ENCODE measurements at places on chromosomes 7 and 10. TPM values are rescaled to one million over a fixed set of nuclear protein-coding genes. Genes with fewer than 3 reads are reported as not detected.
A peak's percentile ranks its signal among the peaks of the same experiment; 100 is the strongest.

TEX36 gene
- not detected for total RNA-seq

DNA sequence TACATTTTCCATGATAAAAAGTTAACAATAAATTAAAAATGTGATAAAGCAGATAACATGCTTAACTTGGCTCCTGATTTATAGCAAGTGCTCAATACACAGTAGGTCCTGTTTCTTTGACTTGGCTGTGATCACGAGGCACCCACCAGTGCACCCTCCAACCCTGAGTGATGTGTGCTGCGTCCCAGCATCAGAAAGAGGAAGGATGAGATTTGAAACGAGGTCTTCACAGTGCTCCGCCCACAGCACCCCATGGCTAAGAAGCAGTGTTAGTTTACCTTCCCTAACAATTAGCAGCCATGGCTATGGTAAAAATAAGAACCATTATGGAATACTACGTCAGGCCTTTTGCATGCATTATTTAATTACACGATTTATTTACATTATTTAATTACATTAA, 292.0 kb upstream of the ZMIZ1 start:
- H3K4me1 ChIP-seq = peaks cover 3% of the 10 kb centered on the region
- DNase-seq = no peak
- no peaks in the 10 kb centered on the region for H3K27me3 ChIP-seq
- no peaks in the 10 kb centered on the region for H3K36me3 ChIP-seq

- peaks cover 9% of the 10 kb centered on the region for H3K27me3 ChIP-seq
- no peak overlapping the region for H3K4me3 ChIP-seq
- H3K4me1 ChIP-seq = no peaks in the 10 kb centered on the region
- DNase-seq = no peak
Measured at GRCh38 chr7:34656041-34656440, 2.0 kb upstream of the NPSR1 start.

DNA sequence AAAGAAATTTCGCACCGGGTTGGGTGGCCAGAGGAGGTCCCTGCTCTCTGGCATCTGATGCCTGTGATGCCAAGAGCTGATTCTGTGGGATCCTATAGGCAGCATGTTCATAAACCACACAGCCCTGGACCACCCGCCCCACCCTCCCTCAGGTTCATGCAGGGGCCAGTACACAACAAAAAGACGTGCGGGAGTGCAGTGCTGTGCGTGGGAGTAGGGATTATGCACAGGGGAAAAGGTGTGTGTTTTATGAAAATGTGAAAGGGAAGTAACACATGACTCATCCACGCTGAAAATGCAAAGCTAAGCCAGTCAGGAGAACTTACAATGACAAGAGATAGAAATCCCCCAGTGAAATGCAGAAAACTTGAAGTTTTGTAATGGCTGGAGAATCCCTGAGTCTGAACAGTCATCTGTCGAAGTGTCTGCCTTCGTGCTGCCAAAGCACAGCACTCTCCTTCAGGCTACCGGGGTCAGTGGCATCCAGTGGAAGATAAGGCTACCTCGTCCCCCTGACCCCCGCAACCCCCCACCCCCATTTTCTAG, 1.1 kb downstream of the KIAA1217 start:
- DNase-seq = peak; percentile 45
- H3K4me3 ChIP-seq = peak overlapping the region; percentile 70
- peaks cover 7% of the 10 kb centered on the region for H3K36me3 ChIP-seq
- H3K27me3 ChIP-seq = no peaks in the 10 kb centered on the region
- peaks cover 25% of the 10 kb centered on the region for H3K4me1 ChIP-seq
- H3K27ac ChIP-seq = peak overlapping the region; percentile 90

DNA sequence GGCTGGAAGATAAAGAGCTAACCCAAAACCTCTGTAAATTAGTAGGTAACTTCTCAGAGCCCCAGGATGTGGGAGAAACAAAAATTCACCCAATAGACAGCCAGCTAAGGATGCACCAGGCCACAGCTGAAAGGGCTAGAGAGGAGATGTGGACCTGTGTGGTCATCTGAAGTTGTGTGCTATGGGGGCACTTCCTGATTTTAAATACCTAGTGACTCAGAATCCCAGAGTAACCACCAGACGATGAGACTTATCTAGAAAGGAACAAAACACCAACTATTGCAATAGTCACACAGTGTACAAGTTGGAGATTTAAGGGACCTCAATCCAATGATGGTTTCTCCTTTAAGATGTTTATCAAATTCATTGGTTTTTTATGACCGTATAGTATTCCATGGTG, 408.3 kb upstream of the ANKRD30A start:
- no peak for DNase-seq
- H3K27ac ChIP-seq = no peak overlapping the region
- no peaks in the 10 kb centered on the region for H3K27me3 ChIP-seq
- H3K4me1 ChIP-seq = no peaks in the 10 kb centered on the region

KCNIP2 gene
- 0.81 TPM for total RNA-seq

PRSS37 gene
- total RNA-seq = not detected

DNA sequence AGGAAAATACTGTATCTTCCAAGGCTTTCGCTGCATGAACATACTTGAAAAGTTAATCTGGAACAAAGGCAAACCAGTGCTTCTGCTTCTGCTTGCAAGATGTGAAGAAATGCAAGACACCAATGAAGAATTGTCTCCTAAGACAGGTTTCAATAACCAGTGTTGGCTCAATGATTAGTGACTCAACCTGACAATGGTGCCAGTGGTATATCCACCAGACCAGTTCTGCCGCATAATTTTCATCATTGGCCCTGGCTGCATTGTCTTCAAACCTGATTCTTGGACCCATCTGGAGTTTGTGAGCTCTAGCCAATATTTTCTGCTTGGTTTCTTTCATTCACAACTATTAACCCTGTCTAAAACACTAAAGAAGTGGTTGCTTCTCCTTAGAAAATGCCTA, 13.6 kb upstream of the STAMBPL1 start:
- H3K27ac ChIP-seq = no peak overlapping the region
- no peaks in the 10 kb centered on the region for H3K4me1 ChIP-seq
- no peak for DNase-seq
- no peaks in the 10 kb centered on the region for H3K27me3 ChIP-seq
- no peaks in the 10 kb centered on the region for H3K36me3 ChIP-seq

GRCh38 chr7:114567416-114567815, 152.8 kb downstream of the FOXP2 start:
- no peak overlapping the region for H3K27ac ChIP-seq
- no peaks in the 10 kb centered on the region for H3K4me1 ChIP-seq
- H3K4me3 ChIP-seq = no peak overlapping the region
- no peaks in the 10 kb centered on the region for H3K27me3 ChIP-seq
- no peak for DNase-seq

GRCh38 chr7:31767686-31768358, 80.8 kb downstream of the PPP1R17 start:
- H3K4me1 ChIP-seq = no peaks in the 10 kb centered on the region
- H3K36me3 ChIP-seq = no peaks in the 10 kb centered on the region
- no peak overlapping the region for H3K4me3 ChIP-seq
- no peak overlapping the region for H3K27ac ChIP-seq

DNA sequence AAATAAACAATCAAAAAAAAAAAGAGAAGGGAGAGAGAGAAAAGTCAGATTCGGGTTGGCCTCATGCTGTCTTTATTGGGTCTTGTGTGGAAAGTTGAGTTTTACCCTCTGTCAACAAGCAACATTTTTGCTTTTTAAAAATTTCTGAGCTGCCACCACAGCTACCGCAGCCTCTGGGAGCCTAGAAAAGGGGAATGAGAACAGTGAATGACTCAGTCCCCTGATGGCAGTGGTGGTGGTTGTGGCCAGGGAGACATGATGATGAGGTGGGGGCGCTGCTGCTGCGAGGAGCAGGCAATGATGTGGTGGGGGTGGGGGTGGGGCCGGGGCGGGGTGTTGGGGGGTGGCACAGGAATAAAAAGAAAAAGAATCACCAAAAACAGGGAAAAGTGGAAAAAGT, 20.0 kb upstream of the CREB3L2 start:
- no peak overlapping the region for H3K4me3 ChIP-seq
- peaks cover 8% of the 10 kb centered on the region for H3K27me3 ChIP-seq
- H3K36me3 ChIP-seq = no peaks in the 10 kb centered on the region
- H3K27ac ChIP-seq = no peak overlapping the region
- no peaks in the 10 kb centered on the region for H3K4me1 ChIP-seq

DNA sequence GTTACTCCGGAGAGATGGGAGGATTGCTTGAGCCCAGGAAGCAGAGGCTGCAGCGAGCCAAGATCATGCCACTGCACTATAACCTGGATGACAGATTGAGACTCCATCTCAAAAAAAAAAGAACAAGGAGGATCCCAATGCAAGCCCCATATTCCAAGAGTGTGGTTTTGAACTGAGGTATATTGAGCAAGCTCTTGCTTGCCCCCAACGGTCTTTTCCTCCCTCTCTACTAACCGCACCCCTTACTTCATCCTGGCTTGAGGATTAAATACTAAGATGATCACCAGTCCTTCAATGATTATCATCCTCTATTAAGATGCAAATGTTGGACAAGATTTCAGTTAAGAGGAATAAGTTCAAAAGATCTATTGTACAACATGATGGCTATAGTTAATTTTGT, 12.5 kb upstream of the SRGN start:
- peaks cover 5% of the 10 kb centered on the region for H3K4me1 ChIP-seq
- DNase-seq = no peak
- no peak overlapping the region for H3K27ac ChIP-seq

NPM3 gene
- total RNA-seq = 238 TPM

DNA sequence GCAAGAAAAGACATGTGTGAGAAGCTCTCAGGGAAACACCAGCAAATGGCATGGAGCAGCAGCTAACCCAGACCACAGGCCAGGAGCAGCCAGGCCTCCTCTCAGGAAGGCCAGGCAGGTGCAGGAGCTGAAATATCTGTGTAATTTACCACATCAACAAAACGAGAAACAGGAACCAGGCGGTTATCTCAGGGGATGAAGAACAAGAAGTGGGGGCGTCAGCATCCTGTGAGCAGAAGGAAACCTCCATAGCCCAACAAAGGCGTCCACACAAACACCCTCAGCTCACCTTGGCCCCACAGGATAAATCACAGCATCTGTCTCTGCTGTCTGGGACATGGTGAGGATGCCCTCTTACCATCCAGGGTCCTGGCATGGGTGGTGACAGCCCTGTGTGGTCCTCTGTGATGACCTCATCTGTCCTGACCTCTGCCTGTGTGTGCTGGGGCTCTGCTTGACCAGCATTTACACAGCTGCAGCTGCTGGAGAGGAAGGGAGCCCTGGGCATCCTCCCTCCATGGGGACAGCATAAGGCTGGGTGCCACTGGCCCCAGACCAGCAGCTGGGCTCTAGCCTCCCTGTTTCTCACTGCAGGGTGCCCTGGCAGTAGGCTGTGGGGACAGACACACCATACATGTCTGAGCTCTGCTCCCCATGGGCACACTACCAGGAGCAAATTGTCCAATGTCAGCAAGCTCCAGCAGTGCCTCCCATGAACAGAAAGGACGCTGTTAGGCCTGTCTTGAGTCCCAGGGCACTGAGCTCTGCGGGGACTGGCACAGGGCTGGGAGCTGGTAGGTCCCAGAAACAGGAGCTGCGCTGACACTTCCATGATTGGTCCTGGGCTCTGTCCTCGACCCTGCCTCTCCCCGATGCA, 34.6 kb downstream of the ANXA8 start:
- peak; percentile 10 for DNase-seq
- H3K4me1 ChIP-seq = no peaks in the 10 kb centered on the region
- no peak overlapping the region for H3K4me3 ChIP-seq
- no peak overlapping the region for H3K27ac ChIP-seq
- H3K27me3 ChIP-seq = no peaks in the 10 kb centered on the region
- no peaks in the 10 kb centered on the region for H3K36me3 ChIP-seq

DNA sequence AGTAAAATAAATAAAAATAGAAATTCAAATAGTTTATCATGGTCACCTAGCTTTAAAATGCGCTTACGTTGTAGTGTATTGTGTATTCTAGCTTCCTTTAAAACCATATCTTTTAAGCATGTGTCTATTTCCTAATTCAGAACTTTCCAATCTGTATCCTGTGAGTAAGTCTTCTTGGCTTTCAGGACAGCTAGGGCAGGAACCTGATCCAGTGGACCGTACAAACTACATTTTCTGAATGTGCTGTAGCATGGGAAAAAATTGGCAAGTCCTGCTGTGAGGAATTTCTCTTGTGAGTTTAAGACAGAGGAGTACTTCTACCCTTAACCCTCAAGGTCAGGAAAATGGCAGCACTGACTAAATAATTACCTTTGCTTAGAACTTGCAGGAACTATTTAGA, 12.1 kb downstream of the OPN1SW start:
- H3K4me1 ChIP-seq = no peaks in the 10 kb centered on the region
- no peak overlapping the region for H3K27ac ChIP-seq
- peaks cover 85% of the 10 kb centered on the region for H3K36me3 ChIP-seq
- H3K4me3 ChIP-seq = no peak overlapping the region

FLNC gene
- 172 TPM for total RNA-seq

DNA sequence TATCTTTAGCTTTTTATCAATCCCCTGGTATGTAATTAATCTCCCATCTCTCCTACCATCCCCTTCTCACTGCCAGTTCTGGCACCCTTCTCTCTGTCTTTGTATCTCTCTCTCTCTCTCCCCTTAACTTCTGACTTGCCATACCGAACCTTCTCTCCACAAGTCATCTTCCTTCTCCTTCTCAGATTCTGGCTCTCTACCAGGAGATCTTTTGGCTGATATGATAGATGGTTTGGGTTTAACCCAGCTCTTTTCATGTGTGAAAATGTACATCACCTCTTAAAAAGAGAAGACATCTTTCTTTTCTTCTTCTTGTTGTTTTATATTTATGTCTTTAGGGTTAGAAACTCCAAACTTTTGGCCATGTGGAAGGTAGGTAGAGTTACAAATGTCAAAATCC, 196.7 kb downstream of the HGF start:
- H3K36me3 ChIP-seq = no peaks in the 10 kb centered on the region
- no peak for DNase-seq
- H3K27ac ChIP-seq = no peak overlapping the region
- no peaks in the 10 kb centered on the region for H3K27me3 ChIP-seq
